ENCODE measurements at places on chromosomes 12 and 14.

GRCh38 chr12:8559676-8560075 is 19.0 kb upstream of the CLEC4E start:
- DNase-seq: peak; percentile 9

- no peak for DNase-seq
These were observed 33.5 kb downstream of the MED13L start for GRCh38 chr12:116244001-116244400.

DNA sequence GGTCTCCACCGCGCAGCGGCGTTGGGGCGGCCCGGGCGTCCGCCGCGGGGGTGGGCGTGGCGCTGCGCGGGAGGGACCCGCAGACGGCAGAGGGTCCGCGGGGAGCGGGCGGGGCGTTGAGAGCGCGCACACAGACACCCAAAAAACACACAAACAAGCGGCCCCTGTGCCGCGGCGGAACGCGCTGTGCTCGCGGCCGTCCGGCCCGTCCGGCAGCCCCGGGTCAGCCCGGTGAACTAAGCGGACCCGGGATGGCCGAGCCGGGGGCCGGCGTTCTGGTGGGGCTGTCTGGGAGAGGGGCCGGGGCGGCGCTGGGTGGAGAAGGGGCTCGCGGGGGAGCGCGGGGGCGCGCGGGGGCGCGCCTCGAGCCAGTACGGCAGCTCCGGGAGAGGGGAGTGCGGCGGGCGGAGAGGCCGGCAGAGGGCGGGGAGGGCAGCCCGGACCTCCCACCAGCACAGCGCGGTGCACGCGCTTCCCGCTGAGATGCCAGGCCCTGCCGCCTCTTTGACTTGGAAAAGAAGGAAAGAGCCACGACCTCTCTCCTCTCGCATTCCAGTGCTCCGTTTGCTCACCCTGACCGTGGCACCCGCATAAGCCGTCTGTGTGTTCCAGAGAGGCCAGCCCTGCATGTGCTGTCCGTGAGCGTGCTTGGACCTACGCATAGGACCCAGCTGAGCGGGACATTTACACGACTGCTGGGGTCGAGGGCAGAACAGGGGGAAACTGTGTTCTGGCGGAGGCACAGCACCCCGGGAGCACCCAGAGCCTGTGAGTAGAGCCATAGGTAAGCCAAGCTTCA is 10.3 kb downstream of the SLC6A12 start:
- DNase-seq: no peak

DNA sequence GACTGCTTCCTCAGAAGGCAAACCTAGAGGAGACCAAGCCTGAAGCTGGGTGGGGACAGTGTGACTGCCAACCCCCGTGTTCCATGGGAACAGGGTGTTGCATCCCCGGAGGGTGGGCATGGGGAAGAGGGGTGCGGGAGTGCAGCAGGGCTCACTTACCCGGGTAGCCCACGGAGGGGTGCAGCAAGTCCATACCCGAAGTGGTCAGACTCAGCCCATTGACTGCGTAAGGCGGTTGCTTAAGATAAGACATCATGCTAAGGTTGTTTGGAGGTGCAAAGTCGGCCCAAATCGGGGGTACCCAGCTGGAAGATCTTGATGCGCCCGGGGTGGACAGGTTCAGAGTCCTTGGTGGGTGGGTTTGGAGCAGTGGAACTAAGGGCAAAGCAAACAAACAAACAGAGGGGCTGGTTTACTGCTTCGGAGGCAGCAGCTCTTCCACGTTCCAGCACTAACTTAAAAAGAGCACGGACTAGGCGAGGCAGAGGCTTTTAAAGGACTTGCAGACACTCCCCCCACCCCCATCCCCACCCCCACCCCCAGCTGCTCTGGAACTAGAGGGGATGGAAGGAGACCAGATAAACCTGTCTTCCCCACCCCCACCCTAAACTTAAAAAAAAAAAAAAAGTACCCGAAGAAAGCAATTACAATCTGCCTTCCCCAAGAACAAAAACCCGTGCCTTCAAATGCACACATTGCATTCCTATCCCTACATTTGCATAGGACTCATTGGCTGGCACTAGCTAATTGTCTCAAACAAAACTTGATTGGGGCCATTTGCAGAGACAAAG is 4.9 kb downstream of the OTX2 start:
- DNase-seq: no peak

DNA sequence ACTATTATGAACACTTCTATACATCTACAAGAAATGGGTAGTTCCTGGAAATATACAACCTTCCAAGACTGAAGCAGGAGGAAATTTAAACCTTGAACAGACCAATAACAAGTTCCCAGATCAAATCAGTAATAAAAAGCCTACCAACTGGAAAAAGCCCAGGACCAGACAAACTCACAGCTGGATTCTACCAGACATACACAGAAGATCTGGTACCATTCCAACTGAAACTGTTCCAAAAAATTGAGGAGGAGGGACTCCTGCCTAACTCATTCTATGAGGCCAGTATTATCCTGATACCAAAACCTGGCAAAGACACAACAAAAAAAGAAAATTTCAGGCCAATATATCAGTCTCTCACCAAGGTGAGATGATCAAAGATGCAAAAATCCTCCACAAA is 189.4 kb downstream of the RPS29 start:
- no peak for DNase-seq

GRCh38 chr14:104690861-104691455 is 1.5 kb downstream of the INF2 start:
- no peak for DNase-seq

GRCh38 chr12:29545102-29545467 is 47.6 kb upstream of the OVCH1 start:
- no peak for DNase-seq

DNA sequence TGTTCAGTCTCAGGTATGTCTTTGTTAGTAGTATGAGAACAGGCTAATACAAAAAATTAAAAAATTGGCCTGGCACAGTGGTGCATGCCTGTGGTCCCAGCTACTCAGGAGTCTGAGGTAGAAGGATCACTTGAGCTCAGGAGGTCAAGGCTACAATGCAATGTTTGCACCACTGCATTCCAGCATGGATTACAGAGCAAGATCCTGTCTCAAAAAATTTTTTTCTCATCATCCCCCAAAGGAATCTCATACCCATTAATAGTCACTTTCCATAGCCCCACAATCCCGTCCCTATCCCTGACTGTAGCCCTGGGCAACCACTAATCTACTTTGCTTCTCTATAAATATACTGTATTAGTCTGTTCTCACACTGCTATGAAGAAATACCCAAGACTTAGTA is 57.8 kb downstream of the TTC8 start:
- DNase-seq: no peak

GRCh38 chr14:74945261-74945851 is 10.0 kb downstream of the PGF start:
- peak; percentile 47 for DNase-seq

DNA sequence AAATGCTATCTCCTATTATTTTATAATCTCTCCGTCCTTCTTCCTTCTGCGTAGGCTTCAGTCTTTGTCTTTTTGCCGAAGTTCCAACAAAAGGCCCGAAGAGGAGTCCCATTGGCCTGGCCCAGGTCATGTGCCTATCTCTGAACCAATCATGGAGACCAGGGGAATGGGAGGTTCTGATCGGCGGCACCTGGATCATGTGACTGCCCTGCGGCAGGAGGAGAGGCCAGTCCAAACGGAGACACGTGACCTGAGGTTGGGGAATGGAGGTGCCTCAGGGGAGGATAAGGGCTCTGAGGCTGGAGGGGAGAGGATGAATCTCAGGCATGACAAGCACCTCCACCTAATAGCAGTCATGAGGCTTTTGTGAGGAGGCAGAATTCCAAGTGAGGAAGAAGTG is 86.0 kb downstream of the AACS start:
- no peak for DNase-seq

GRCh38 chr14:62916551-62916950 is 128.7 kb downstream of the KCNH5 start:
- DNase-seq: no peak

GRCh38 chr12:117507548-117507947 is 146.1 kb upstream of the NOS1 start:
- no peak for DNase-seq

DNA sequence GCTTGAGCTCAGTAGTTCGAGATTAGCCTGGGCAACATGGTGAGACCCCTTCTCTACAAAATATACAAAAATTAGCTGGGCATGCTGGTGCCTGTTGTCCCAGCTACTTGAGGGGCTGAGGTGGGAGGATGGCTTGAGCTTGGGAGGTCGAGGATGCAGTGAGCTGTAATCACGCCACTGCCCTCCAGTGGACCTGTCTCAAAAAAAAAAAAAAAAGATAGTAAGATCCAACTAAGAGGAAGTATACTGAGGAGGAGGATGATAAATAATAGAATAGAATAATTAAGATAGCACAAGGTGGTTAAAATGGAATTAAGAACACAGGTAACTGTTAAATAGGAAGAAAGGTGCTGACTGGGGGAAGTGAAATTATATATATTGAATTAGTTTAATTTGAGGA is 37.0 kb upstream of the BAZ1A start:
- no peak for DNase-seq

DNA sequence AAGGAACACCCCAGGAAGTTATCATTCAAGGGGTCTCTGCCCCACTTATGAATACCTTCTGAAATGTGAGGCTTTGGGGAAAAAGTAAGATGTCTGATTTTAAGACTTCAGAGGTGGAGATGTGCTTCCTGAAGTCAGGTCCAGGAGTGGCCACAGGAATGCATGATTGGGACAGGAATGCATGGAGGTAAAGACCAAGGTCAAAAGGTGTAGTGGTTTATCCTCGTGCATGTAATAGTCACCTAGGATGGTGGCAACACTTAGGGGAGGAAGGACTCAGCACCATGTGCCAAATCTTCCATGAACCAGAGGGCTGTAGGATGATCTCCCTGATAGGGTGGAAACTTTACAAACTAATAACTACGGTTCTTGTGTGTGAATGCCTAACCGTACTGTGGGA is 217.3 kb downstream of the C12orf75 start:
- DNase-seq: no peak

GRCh38 chr14:60277605-60278190 is 28.7 kb downstream of the PPM1A start:
- no peak for DNase-seq

GRCh38 chr14:65421201-65421981 is 8.9 kb downstream of the FUT8 start:
- DNase-seq: peak; percentile 80

GRCh38 chr12:55336002-55336401 is 5.5 kb downstream of the OR6C3 start:
- DNase-seq: no peak

DNA sequence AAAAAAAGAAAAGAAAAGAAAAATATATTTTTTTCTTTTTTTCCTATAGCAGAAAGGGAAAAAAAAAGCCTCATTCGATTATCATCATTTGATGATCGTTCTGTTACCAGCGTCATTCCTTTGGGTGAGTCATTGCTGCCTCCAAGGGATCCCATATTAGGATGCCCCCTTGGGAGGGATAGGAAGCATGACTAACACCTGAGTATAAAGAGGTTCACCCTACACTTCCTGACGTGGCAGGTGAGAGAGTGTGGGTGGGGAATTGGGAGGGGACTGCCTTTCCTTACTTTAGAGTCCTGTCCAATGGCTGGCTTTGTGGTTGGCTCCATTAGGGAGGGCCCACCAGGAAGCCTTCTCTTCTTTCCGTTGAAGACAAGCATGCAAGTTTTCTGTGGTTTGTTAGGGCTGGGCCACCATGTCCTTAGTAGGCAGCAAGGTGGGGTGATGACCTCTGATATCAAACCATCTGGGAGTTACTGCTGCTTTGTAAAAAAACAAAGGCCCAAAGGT is 56.1 kb upstream of the FUT8 start:
- peak; percentile 83 for DNase-seq

DNA sequence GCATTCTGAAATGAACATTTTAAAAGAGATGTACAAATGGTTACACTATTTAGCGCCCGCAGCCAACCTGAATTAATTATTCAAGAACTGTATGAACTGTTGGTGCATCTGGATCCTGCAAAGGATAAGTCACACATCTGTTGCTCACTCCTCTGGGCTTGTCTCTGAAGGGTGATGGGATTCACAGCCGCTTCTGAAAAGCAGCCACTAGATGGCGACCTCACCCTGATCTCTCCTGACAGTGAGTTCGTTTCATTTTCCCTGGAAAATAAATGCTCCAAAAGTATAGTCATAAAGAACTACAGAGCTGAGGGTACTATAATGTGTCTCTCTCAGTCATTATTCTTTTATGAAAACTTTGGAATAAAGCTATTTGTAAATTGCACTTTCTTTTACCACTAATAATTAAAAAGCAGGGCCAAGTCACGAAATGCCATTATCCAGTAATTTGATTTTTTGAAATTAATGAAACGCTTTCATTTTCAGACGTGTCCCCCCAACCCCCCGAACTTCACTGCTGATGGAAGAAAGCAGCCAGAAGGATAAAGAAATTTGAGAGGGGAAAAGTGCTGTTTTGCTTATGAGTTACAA is 789.6 kb downstream of the NRXN3 start:
- DNase-seq: peak; percentile 78

DNA sequence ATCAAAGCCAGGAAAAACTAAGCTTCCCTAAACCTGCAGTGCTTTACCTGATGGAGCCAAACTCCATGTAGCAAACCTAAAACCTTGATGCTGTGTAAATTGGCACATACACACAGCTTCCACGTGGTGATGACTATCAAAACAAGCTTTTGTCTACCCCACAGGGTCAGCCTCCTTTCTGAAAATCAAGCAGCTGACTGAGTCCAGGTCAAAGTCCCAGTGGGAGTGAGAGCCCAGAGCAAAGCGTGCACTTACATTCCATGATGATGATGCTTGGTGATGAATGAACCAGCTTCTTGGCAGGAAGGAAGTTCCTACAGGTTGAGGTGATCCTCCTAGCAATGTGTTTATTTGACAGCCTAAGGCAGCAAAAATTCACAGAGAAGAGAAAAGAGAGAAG is 630.0 kb upstream of the TBX3 start:
- peak; percentile 56 for DNase-seq

- DNase-seq: no peak
These were observed 4.9 kb upstream of the ESRRB start for GRCh38 chr14:76371066-76371465.

DNA sequence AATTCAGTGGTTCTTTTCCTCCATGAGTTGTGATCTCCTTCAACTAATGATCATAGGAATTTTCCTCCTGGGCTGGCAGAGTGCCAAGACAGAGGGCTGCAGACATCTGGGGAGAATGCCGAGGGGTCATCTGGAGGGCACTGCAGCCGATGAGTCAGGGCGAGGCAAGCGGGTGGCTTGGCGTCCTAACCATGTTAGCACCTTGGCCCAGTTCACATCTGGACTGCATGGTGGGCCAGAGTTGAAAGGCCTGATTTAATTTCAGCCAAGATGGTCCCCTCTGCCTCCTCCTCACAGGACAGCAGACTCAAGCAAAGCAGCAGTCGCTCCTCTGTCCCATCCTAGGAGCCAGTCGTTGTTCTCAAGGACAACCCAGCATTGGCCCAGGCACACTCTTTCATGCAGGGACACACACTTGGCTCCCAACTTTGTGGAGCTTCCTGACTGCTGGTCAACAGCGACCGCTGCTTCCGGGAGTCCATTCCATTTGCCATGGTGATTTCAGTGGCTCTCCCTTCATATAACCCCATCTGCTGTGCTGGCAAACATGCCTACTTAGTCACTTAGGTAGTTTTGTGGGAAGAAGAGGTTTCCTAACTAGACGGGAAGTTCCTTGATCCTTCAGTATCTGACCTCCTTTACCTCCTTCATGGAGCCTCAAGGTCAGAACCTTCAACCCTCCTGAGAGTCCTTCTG is 161.8 kb downstream of the TTC8 start:
- peak; percentile 56 for DNase-seq

- no peak for DNase-seq
These were observed 36.2 kb downstream of the SPTB start for GRCh38 chr14:64843548-64843947.

GRCh38 chr12:48618541-48618940 is 48.7 kb upstream of the LALBA start:
- peak; percentile 68 for DNase-seq
